Fibroblast of skin of abdomen (primary cell): ENCODE measurements at places on chromosomes 7 and 10.

DNA sequence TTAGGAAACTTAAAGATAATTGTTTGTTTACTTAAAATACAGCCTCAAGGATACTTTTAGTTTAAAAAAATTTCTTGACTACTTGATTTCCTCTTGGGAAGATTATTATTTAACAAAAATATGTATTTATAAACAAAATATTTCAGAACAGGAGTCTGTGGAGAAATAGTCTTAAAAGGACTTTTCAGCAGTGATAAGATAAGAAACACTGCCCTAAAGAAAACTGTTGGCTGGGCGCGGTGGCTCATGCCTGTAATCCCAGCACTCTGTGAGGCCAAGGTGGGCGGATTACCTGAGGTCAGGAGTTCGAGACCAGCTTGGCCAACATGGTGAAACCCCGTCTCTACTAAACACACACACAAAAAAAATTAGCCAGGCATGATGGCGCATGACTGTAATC, 22.6 kb upstream of the HERPUD2 start:
- DNase-seq: no peak

DNA sequence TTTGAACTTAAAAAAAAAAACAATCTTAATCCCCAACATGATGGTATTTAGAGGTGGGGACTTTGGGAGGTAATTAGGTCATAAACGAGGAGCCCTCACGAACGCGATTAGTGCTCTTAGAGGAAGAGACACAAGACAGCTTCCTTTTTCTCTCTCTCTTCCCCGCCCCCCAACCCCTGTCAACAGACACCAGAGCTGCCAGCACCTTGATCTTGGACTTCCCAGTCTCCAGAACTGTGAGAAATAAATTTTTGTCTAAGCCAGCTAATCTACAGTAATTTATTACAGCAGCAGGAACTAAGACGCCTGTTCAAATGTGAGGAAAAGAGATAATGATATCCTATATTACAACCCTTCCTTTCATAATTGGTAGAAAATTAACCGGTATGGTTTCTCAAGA, 40.1 kb downstream of the RELN start:
- DNase-seq: no peak

DNA sequence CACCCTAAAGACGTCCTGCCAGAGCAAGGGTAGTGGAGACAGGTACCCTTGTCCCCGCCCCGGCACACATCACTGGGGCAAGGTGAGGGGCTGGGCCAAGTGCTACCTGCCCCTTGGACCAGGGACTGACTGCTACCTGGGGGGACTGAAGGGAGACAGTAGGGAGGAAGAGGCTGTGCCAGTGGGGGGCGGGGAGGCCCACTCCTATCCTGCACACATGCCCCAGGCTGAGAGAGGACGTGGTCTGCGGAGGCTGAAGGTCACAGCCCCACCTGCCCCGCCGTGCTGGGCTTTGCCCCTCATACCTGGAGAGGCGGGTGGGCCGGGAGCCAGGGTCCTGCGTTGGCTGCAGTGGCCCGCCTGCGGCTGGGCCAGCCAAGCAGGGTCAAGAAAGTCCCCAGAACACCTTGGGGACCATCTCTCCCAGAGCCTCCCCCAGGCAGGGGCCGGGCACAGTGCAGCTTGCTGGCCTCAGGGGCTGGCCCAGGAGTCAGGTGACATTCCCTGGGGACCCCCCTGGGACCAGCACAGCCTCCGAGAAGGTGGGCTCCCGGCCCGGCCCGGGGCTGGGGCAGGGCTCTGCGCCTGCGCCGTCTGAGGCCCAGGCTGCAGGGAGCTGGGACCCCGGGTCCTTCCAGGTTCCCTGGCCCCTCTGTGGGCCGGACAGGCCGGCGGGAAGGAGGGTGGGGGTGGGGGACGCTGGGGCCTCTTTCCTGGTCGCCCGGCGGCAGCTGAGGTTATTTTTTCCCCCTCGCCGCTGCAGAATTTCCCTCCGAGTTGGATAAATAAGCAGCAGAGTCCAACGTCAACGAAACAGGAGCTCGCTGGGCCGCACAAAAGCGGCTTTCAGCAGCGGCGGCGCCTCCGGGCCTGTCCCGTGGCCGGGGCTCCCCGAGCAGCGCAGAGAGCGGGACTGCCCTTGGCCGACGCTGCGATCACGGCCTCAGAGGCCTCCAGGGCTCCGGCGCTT, 9.8 kb upstream of the FZD9 start:
- DNase-seq: no peak

- no peak for DNase-seq
Observed at GRCh38 chr10:71957546-71958275, 6.5 kb upstream of the CHST3 start.

DNA sequence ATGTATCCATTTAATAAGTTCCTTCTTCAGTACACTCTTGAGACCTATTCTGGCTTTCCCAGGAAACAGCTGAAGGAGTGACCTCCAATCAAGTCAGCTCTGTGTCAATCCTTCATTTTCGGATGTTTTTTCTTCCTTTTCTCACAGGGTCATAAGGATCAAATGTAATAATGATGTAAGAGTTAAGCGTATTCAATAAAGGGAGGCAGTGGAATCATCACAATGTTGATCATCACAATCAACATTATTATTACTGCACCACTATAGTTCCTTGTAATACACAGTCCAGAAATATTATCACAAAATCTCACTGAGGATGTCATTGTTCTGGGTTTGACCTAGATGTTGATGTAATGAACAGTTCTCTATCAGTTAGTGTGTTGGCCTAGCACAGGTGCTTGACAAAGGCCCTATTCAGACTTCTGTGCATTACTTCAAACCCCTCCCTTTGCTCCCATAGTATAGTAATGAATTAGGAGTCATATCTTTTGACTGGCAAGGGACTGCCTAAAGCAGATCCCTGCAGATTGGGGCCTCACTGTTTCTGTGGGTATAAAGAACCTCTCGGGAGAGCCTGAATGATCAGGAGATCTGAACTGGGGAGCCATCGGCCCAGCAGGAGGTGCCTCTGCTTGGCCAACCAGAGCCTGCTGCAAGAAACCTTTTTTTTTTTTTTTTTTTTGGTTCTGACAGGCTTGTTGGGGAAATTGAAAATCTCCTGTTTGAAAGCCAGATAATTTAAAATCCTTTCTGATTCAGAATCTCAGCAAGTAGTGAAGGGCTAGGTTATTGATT, 100.6 kb downstream of the KAT6B start:
- DNase-seq: no peak

DNA sequence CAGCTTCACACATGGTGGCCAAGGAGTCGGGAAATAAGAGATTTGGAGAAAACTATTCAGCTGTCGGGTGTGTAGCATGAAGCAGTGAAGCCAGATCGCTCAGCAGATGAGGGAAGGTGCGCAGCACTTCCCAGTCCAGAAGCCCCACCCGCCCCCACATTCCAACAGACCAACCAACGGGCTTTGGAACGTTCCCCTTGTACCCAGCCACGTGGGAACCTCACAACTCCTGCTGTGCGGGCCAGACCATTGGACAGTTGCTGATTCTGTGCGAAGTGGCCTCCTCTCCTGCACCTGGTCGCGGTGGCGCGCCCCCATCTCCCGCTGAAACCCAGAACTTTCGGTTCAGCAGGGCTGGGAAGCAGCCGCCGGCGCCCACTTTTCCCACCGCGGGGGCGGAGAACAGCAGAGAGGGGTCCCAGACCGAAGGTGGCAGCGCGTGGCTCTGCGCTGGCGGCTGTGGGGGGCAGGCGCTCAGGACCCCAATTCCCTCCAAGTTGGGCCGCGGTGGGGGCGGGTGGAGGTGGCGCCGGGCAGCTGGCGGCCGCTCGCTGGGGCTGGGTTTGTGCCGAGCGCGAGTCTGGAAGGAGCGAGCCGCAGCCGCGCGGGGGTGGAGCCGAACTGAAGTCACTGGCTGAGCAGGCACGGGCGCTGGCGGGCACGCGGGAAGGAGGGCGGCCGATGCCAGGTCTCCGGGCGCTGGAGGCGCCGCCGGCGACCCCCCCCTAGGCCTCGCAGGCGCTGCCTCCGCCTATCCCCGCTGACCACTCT, 1301.5 kb upstream of the SORCS1 start:
- peak; percentile 44 for DNase-seq

DNA sequence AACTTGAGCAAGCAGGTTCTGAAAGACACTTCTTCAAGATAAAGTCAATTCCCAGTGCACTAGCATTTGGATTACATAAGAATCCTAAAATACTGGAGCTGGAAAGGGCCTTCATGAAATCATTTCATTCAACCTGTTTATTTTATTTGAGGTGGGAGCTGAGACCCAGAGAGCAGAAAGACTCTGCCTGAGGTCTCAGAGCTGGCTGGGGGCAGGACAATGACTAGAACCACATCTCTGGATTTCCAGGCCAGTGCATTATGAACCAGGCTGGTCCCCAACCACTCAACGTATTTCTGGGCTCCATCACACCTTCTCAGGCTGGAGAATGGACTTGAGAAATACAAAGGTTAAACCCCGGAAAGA, 8.4 kb downstream of the ANXA11 start:
- no peak for DNase-seq

GRCh38 chr7:148232784-148233183, 357.8 kb upstream of the C7orf33 start:
- DNase-seq: no peak

DNA sequence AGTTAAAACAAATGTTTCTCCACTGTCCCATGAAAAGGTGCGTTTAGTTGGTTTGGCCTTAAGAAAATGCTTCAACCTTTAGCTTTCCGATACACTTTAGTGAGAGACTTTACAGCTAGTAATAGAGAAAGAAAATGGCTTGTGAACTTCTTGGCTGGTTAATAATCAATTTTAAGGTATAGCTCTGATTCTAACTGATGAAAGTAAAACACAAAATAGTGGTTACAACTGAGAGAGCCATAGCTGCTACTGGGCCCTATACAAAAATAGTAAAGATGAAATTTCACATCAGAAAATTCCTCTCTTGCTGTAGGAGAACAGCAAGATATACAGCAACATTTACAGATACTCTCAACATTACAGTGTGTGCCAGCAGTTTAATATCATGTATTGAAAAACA, 371.4 kb downstream of the PHTF2 start:
- DNase-seq: no peak

DNA sequence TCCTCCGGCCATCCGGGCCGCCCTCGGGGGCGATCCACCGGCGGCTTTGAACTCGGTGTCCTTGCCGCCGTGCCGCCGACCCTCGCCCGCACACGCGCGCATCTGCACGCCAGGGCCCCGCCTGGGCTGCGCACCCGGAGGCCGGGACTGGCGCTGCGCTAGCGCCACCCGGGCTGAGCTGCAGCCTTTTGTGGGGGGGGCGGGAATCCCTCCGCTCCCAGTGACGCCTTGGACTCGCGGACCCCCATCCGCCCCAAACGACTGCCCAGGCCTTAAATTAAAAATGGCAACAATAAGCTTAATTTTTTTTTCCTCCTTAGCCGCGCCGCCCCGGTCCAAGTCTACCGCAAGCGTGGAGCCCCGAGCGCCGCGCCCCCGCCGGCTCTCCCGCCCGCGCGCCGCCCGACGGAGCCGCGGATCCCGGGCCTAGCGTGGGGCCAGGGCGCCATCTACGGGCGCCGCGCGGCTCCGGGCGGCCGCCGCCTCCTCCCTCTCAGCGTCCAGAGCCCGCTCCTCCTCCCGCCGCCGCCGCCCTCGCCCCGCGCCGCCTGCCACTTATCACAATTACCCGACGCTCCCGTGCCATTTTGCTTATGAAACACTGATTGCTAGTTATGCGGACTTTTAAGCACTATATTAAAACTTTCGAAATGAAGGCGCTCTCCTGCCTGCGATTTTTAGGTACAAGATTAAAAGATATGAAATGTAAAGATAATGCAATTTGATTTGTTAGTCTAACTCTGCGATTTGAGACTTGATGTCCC, 7.5 kb upstream of the EBF3 start:
- DNase-seq: peak; percentile 51

DNA sequence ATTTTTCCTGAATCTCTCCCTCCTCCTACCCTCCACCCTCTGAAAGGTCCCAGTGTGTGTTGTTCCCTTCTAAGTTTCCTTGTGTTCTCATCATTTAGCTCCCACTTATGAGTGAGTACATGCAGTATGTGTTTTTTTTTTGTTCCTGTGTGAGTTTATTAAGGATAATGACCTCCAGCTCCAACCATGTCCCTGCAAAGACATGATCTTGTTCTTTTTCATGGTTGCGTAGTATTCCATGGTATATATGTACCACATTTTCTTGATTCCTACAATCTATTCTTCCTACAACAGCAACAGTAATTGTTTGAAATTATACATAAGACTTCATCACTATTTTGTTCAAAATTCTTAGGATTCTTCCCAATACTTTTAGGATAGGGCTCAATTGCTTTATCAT, 1117.8 kb downstream of the GATA3 start:
- DNase-seq: no peak

DNA sequence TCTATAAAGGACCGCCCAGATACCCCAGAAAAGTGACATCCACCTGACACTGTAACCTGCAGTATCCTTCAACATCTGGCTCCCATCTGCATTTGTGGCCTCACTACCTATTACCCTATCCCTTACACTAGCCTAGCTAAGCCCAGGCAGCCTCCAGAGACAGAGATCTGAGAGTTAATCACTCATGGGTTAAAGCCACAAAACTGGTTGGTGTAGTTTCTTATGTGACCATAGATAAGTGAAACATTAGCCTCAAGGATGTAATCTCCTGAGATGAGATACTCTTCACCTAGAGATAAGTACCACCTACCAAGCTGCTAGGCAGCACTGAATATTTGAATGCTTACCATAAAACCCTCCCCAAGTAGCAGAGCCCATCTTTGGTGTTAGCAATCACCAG, 35.4 kb downstream of the CTTNBP2 start:
- DNase-seq: no peak

- DNase-seq: peak; percentile 38
Observed at GRCh38 chr10:35639728-35640401, 2.2 kb downstream of the FZD8 start.

DNA sequence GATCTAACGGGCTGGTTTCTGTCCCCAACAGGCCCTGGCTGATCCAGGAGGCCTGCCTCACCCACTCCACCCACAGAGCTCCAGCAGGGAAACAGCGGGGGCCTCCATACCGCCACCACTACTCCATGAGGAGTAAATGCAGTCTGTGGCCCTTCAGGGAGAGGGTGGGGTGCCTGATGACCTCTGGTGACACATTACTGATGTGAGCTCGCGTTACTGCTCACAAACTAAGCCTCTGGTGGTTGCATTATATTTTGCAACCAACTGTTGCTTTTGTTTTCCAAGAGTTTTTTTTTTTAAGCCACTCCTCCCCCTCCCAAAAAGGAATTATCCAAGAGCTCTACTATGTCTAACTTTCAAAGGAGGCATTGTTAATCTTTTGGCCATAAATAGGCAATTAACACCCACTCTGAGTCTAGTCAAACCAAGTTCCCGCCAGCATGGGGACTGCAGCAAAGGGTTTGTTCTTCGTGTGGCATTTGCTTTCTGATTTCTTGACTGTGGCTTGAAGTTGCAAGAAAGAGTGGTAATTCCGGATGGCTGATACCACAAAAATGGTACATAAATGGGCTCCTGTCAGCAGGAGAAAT, 72.6 kb downstream of the FAM53B start:
- DNase-seq: peak; percentile 12

DNA sequence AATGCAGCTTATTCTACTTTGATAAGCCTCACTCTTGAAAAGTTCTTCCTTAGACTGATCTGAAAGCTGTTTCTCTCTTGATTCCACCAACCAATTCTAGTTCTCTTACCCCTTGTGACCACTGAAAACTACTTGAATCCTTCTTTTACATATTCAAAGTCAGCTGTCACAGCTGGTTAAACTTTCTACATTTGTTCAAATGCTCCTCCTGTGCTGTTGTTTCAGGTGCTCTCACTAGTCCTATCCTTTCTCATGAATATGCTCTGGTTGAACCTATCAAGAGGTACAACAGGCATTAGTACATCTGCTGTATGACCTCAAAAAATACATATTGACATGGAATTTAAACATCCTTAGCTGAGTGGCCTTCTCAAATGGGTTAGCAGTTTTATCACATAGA, 91.5 kb downstream of the MYO3A start:
- no peak for DNase-seq
